Stimulated activated CD8-positive, alpha-beta memory T cell treated with anti-CD3 and anti-CD28 coated beads, Interleukin-7, amount 100 ng/mL, for 1 hour (primary cell): ENCODE measurements at places on chromosomes 4 and X.

DNA sequence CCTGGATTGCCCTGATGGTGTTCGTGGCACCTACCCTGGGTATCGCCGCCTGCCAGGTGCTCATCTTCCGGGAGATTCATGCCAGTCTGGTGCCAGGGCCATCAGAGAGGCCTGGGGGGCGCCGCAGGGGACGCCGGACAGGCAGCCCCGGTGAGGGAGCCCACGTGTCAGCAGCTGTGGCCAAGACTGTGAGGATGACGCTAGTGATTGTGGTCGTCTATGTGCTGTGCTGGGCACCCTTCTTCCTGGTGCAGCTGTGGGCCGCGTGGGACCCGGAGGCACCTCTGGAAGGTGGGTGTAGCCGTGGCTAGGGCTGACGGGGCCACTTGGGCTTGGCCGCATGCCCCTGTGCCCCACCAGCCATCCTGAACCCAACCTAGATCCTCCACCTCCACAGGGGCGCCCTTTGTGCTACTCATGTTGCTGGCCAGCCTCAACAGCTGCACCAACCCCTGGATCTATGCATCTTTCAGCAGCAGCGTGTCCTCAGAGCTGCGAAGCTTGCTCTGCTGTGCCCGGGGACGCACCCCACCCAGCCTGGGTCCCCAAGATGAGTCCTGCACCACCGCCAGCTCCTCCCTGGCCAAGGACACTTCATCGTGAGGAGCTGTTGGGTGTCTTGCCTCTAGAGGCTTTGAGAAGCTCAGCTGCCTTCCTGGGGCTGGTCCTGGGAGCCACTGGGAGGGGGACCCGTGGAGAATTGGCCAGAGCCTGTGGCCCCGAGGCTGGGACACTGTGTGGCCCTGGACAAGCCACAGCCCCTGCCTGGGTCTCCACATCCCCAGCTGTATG, 1.8 kb downstream of the AVPR2 start:
- no peak for DNase-seq

DNA sequence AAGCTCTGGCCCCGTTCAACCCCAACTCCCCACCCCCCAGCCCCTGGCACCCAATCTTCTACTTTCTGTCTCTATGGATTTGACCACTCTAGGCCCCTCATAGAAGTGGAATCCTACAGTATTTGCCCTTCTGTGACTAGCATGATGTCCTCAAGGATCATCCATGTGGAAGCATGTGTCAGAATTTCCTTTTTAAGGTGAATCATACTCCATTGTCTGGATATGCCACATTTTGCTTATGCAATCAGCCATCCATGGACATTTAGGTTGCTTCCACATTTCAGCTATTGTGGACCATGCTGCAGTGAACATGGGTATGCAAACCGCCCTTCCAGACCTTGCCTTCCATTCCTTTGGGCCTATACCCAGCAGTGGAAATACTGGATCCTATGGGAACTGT, 15.5 kb downstream of the CCNQ start:
- no peak for DNase-seq

DNA sequence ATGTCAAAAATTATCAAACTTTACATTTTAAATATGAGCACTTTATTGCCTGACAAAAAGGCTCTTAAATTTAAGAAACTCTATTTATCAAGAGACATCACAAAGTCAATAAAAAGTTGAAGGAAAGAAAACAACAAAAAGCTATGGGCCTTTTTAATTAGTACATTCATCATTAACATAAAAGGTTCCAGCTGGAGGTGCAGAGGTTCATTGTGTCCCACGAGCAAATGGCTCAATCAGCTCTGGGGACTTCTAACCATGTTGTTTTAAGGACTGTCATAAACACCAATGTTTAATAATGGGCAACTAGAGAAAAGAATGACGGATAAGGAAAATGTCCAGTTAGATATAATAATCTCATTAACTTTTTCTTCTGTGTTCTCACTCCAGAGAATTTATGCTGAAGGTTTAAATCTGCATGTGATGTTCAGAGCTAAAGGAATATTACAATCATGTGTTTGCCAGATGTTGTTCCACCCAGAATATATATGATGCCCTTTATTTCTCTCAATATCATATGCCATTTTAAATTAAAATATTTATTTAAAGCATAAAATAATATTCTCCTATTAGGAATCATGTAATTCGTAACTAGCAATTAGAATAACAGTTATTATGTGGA, 840.3 kb upstream of the ADGRL3 start:
- DNase-seq, result no peak

DNA sequence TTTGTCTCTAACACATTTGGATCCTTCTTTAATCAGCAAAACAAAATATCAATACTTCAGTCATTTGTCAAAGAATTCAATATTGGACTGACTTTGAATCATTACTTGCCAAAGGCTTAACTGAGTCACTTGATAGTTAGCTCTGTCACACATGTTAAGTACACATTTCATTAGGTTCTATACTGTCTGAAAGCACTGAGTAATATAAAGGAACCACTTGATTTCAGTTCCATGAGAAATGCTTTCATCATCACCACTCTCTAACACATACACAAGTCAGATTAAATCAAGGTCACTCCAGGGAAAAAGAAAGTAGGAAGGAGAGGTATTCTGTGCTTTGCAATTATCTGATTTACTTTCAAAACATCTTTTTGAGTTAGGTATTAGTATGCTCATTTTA, 1233.1 kb downstream of the C4orf33 start:
- no peak for DNase-seq

DNA sequence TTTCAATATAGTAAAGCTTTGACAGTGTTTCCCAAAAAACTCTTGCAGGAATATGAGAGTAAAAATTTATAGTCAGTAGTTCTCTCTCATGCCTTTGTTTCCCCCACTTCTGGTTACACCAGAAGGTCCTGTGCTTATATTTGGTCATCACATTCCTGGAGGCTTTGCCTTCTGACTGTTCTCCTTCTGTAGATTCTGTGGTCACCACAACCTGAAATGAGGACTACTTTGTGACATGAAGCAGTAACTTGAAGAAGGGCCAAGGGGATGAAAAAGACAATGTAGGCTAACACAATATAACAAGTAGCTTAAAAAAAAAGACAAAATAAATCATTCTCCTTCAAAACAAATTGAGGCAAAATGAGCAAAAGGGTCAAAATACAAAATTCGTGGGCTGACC, 366.2 kb upstream of the NR3C2 start:
- no peak for DNase-seq

GRCh38 chrX:9171841-9172463, 138.0 kb upstream of the FAM9B start:
- DNase-seq, result no peak
